ENCODE measurements at places on chromosomes 1 and 21.

GRCh38 chr1:48530727-48531351 is 58.8 kb upstream of the SPATA6 start:
- DNase-seq = peak; percentile 13

DNA sequence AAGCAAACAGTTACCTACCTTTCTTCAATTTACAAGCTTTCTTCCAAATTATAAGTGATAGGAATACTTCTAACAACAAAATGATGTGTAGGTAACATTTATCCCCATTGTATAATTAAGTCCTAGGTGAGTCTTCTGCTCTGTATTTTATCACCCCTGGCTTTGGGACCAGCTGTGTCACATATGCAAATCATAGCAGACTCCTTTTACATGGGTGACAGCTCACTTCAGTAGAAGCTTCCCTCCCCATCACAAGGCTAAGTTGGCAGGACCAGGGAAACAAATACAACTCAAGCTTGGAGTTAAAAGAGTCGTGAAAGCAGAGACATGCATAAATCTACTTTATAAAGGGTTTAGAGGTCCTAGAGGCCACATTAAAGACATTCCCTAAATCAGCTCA is 121.1 kb upstream of the RUNX1 start:
- DNase-seq = no peak

DNA sequence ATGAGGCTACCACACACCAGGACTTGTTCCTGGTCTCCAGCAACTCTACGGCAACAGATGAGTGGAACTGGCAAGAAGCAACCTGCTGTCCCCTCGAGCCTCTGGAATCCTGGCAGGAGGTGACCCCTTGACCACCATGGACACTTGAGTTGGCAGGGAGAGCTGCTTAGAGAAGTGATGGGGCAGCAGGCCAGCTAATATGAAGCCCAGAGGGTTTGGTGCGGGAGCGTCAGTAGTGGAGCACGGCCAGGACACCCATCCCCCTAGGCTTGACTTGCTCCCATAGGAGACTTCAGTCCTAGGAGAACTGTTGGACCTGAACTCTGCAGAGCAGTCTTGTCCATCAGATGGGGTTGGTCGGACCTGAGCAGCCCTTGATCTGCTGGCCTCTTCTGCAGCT is 56.5 kb downstream of the CTH start:
- no peak for DNase-seq

DNA sequence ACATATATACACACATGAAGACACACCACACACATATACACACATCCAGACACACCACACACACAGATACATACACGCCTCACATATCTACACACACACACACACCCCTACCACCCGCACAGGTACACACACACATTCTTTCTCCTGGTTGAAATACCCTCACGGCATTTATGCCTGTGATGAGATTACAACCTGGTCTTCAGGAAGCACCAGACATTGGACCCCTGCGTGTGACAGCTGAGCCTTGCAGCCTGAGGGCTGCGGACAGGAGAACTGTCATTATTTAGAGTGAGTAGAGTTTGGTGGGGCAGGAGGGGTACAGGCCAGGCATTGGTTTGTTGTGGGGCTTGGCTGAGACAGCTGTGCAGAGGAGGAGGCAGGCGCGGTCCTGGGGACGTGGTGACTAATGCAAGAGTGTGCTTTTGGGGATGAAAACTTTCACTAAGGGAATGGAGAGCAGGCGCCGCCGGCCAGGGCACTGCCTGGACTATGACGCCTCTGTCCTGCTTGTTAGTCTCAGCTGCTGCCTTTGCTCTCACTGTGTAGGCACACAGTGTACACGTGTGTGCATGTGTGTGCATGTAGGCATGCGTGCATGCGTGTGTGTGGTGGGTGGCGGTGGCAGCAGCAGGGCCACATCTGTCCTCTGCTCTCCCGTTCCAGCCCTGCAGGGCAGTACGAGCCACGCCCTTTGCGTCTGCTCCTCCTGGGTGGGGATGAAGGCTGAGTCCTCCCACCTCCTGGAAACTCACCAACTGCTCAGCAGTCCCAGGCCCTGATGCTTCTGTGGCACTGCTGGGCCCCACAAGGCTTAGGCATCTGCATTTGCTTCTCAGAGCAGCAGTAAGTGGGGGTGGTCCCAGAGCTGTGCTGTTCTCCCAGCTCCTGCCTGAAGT is 57.6 kb downstream of the SPSB1 start:
- peak; percentile 82 for DNase-seq

DNA sequence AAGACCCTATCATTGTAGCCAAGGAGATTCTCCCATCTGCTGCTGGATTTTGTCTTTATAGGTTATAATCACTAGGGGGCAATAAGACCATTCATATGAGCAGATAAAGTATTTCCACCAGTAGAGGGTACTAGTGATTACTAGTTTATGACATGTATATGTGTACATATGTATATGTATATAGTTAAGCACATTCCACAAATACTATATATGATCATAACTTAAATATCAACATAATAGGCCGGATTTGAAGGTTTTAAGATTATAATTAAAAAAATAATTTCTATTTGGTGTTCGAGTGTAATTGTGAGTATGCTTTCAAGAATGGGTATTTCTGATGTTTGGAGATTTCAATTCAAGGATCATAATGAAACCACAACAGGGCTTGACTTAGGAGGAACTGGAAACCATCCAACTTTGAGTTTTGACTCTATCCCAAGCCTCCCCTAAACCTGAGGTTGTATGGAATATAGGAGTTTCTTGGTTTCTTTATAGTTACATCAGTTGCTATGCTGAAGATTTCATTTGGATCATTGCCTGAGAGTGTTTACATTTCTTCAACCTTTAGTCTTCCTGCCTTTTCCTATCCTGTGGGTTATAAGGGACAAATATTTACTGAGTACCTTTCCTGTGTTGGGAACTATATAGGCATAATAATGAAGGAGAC is 16.9 kb downstream of the TCEANC2 start:
- peak; percentile 76 for DNase-seq

GRCh38 chr1:227785094-227785804 is 30.2 kb upstream of the PRSS38 start:
- no peak for DNase-seq

All from mesenchymal stem cell (in vitro differentiated cells and primary cell).